ENCODE measurements at places on chromosomes 12 and 14.

DNA sequence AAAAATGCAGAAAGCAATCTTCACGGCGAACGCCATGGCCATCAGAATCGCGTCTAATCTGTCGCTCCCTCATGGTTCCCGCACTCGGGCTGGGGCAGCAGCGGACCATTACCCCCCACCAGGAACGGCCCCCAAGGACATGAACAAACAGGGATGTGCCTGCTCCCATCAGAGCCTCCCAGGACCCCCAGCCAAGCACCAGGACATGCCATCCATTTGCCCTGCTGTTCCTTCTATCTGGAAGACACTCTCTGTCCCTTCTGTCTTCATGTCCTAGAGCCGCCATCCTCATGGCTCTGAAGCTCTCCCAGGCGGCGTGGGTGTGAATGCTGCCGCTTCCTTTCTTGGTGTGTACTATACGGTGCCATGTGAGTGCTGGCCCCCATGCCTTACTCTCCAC lies 371.8 kb downstream of the BCL11B start:
- no peak for DNase-seq

DNA sequence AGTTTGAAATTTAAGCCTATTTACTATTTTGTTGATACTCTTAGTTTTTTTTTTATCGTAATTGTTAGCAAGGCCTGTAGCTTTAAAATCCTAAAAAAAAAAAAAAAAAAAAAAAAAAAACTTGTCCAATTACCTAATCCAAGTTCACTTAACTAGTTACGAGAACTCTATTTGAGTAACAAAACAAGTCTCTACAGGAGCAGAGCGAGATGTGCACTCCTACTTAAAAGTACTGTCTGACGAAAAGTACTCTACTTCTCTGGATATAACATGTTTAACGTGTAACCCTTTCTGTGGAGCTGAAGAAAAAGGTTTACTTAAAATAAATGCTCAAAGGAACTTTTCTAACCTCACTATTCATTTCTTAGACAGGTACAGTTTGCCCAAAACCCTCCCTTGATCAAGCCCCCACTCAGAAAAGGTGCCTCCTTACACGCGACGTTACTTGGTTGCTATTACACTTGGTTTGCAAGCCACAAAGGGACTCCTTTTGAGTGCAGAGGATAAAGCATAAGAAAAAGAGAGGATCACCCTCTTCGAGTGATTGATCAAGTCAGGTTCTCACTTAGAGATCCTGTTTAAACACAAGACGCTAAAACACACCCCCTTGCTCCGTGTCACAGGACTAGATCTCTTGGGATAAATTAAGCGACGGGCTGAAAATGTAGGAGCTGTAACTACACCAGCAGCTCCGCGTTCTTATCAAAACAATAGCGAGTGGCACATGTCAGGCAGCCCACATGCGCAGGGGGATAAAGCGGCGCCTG lies 2.2 kb downstream of the BAZ1A start:
- DNase-seq = no peak

DNA sequence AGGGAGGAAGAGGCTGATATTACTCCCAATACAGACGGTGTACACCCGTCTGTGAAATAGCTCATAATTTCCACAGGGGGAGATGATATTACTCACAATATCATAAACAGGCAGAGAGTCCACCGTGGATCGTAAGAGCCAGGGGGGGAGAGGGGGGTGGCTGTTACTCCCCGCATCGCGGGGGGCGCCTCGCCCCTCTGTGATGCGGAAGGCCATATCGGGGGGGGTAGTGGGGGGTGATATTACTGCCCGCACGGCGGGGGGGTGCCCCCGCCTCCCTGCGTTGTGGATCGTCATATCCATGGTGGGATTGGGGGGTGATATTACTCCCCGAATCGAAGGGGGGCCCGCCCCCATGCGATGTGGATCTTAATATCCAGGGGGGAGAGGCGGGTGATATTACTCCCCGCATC lies 91.9 kb downstream of the FRMD6 start:
- DNase-seq = no peak

GRCh38 chr12:4994622-4995021 lies 49.1 kb upstream of the KCNA5 start:
- DNase-seq = no peak

GRCh38 chr14:93676416-93676958 lies 111.8 kb downstream of the PRIMA1 start:
- DNase-seq = no peak

DNA sequence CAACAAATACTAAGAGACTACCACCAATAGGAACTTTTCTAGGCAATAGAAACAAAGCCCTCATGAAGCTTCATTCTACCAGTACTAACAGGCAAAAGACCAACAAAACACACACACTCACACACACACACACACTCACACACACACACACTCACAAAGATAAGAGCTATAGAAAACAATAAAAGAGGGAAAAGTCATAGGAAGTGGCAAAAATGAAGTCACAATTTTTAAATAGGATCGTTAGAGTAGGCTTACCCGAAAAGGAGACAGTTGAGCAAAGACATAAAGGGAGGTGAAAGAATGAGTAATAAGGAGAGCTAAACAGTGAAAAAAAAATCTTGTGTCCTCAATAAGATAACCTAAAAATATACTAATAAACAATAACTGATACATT lies 66.5 kb downstream of the C2CD5 start:
- no peak for DNase-seq

GRCh38 chr12:12764824-12765223 lies 20.6 kb upstream of the APOLD1 start:
- DNase-seq = no peak

- no peak for DNase-seq
Observed at GRCh38 chr12:4958697-4959375, 49.1 kb downstream of the KCNA1 start.

GRCh38 chr14:87043667-87044200 lies 949.2 kb downstream of the GALC start:
- DNase-seq = no peak

GRCh38 chr12:11765817-11766794 lies 116.6 kb downstream of the ETV6 start:
- no peak for DNase-seq

DNA sequence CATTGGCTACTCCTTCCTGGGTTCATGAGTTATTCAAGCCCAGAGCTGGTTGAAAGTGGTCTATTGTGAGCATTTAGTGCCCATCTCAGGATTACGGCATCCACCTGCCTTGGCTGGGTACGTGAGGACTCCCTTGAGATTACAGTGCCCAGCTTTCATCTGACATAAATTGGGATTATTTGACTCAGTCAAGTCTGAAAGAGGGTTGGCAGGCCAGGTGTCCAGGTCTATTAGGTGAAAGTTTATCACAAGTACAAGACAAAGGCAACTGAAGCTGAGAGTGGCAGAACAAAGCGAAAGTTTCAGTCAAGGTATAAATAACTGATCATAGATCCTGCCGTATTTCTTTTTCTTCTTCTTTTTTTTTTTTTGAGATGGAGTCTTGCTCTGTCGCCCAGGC lies 84.6 kb upstream of the ATF7IP start:
- no peak for DNase-seq

DNA sequence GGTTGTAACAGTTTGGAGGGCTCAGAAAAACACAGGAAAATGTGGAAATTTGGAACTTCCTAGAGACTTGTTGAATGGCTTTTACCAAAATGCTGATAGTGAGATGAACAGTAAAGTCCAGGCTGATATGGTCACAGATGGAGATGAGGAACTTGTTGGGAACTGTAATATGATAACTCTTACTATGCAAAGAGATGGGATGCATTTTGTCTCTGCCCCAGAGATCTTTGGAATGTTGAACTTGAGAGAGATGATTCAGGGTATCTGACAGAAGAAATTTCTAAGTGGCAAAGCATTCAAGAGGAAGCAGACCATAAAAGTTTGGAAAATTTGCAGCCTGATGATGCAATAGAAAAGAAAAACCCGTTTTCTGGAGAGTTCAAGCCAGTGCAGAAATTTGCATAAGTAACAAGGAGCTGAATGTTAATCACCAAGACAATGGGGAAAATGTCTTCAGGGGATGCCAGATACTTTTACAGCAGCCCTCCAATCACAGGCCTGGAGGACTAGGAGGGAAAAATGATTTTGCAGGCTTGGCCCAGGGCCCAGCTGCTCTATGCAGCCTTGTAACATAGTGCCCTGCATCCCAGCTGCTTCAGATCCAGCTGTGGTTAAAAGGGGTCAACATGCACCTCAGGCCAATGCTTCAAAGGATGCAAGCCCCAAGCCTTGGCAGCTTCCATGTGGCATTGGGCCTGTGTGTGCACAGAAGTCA lies 572.7 kb upstream of the ATP2B1 start:
- no peak for DNase-seq

- no peak for DNase-seq
Observed at GRCh38 chr14:51463461-51463860, 188.2 kb upstream of the FRMD6 start.

GRCh38 chr12:57224278-57224972 lies 5.1 kb upstream of the SHMT2 start:
- DNase-seq = no peak

GRCh38 chr12:108853981-108854446 lies 3.4 kb downstream of the SSH1 start:
- no peak for DNase-seq

GRCh38 chr12:31631809-31632208 lies 27.7 kb upstream of the ETFBKMT start:
- DNase-seq = no peak

DNA sequence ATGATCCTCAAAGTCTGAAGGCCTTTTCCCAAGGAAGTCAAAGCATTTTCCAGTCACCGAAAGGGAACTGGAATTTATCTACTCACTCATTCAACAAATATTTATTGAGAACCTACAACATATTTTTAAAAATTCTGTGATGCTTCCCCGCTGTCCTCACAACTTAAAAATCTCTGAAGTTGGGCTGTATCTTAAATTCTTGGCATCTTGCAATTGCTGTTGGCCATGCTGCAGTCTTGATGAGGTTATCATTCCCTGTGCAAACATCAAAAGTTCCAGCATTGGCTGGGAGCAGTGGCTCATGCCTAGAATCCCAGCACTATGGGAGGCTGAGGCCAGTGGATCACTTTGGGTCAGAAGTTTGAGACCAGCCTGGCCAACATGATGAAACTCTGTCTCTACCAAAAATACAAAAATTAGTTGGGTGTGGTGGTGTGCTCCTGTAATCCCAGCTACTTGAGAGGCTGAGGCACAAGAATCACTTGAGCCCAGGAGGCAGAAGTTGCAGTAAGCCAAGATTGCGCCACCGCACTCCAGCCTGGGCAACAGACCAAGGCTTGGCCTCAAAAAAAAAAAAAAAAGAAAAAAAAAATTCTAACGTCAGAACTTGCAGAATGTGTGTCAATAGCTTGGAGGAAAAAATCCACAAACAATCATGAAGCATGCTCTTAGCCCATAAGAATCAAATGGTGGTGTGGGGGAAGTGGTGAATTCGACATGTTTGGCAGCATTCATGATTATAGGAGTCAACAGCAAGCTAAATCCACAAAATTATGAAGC lies 34.9 kb downstream of the CCDC177 start:
- no peak for DNase-seq

DNA sequence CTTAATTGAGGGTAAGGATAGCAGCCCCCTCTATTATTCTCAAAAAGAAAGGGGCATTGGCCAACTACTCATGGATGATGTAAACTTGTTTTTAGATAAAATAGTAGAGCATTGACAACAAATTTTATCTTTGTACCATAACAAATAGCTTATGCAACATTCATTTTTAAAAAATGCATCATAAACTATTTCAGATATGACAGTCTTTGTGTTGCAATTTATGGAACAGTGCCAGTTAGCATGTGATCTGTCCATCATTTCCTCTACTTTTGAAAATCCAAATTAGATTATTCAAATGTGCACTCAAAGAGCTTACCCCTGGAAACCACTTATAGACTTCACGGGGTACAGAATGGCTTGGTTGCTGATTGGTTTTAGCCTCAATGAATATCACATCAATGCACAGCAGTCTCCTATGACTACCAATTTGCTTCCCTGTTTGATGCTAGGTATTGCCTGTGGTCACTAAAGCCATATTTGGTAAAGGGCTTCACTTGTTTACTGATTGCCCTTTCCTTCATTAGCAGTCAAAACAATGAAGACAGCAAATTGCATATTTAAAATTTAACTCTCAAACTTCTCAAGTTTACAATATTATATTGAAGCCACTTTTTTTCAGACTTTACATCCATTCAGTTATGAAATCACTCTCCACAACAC lies 274.9 kb upstream of the MGAT4C start:
- no peak for DNase-seq

- DNase-seq = no peak
Observed at GRCh38 chr12:23950775-23951451, 1.4 kb upstream of the SOX5 start.

DNA sequence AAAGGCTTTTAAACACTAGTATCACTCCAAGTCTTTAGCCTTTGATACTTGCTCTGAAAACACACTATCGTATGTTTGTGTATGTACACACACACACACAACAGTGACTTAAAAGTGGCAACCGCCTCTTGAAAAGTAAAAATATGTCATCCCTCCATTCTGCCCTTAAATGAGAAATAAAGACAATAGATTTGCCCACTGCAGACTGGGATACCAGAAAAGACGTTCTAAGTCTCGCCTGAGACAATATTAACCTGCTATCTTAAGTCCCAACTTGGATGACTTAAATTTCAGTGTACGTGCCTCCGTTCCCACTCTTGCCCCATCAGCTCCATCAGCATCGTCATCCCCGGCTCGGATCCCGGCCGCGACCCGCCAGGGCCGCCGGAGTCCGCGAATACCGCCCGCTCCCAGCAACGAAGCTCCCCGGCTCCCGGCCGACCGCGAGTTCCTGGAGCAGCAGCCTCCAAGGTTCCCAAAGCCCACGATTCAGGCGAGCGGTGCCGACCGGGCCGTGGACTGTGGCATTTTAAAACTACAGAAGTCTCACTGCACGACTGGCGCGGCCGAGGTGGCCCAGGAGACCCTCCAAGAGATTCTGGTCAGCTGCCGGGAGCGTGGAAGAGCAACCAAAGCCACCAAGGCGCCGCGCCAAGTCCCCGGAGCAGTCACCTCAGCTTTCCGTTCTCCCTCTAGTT lies 2.8 kb upstream of the ARID2 start:
- peak; percentile 67 for DNase-seq

DNA sequence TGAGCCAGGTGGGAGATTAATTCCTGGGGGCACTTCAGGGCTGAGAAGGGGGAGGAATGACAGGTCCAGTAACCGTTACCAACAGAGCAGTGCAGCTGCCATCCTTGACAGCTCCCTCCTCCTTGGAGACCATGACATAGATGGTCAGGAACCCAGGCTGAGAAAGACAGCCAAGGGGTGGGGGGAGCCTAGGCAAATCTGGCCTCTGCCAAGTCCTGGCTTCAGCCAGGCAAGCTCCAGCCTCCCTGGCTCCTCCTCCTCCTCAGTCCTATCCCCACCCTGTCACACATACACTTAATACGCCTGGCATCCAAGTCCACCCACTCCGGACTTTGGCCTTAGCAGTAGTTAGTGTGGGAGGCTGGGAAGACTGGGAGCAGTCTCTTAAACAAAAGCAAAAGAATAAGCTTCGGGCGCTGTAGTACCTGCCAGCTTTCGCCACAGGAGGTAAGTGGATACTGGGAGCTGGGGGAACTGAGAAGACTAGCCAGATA lies at the start of gene RDH5:
Gene RDH5, plus strand, starts transcription at position 323 of the 494 bp plus-strand sequence. CDS start 792 bp downstream, outside the sequence.
- DNase-seq = no peak
